Omental fat pad (tissue), 4 donors: ENCODE measurements at places on chromosomes 12 and 14. TPM values are rescaled to one million over a fixed set of nuclear protein-coding genes. Genes with fewer than 3 reads are reported as not detected.
A peak's percentile ranks its signal among the peaks of the same experiment; 100 is the strongest.

Gene SLC8A3
- total RNA-seq, result 0.79 TPM

Gene DNAH10
- 2.3 TPM for total RNA-seq

Gene CLEC14A
- total RNA-seq, result 32.5 TPM

Gene MUCL1
- total RNA-seq, result not detected

Gene LRCOL1
- not detected for total RNA-seq

Gene FOXN4
- not detected for total RNA-seq

GRCh38 chr12:26290565-26290964 lies 95.2 kb downstream of the SSPN start:
- DNase-seq, result no peak

GRCh38 chr14:51676549-51676948 lies 24.8 kb downstream of the FRMD6 start:
- no peak for DNase-seq

DNA sequence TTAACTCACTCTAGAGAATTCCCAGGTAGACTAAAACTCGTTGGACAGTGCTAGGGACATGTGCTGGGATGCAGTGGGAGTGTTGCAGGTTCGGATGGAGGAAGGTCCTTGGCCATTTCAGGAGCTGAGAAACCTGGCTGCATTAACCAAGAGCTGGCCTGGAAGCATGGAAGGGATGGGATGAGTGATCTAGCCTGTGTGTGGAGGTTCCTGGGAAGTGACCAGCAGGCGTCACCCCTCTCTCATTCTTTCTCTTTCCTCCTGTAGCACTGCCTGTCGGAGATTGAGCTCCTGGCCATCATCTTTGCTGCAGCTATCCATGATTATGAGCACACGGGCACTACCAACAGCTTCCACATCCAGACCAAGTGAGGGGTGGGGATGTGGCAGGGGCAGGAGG lies 15.6 kb downstream of the PPP1R1A start:
- DNase-seq, result no peak

DNA sequence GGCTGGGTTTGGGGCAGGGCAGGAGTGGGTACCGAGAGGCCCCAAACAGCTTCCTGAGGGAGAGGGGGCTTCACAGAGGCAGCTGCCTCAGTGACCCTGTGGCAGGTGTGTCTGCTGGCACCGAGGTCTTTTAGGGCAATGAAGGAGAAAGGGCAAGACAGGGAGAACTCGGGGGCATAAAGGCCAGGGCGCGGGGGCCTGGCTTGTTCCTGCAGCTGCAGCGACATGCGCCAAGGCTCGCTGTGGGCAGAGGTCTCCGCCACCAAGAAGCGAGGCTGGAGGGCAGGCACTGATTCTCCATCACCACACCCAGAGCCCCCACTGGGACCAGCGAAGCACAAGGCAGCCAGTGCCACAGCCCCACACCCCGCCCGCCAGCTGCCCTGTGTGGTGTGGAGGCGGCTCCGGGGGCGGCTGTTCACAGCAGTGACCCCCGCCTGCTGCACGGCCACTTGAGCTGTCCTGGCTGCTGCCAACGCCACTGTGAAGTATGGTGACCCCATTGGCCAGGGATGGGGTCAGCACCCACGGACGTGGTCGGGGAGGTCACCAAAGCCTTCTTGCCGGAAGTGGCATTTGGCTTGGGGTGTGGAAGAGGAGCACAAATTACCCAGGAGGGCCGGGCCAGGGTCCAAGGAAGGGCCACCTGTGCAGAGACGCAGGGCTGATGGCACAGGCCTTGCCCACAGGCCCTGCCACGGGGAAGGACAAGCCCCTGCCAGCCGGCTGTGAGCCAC lies 16.4 kb downstream of the BAG5 start:
- DNase-seq, result no peak

GRCh38 chr14:34496679-34497513 lies 34.9 kb upstream of the SPTSSA start:
- peak; percentile 31 for DNase-seq

DNA sequence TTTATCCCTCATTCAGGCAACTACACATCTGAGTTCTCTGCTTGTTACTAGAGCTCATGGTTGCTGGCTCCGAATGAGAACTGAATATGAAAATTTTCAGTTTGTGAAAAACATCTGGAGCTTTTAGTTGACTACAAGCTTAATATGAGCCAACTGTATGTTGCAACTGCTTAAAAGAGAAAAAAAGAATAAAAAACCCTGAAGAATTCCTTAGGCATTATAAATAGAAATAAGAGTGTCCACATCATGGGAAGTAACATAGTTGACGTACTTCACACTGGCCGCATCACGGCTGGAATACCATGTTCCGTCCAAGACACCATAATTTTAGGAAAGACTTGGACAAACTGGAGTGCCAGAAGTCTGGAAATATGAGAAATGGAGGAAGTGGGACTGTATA lies 57.9 kb downstream of the PDE3A start:
- no peak for DNase-seq

DNA sequence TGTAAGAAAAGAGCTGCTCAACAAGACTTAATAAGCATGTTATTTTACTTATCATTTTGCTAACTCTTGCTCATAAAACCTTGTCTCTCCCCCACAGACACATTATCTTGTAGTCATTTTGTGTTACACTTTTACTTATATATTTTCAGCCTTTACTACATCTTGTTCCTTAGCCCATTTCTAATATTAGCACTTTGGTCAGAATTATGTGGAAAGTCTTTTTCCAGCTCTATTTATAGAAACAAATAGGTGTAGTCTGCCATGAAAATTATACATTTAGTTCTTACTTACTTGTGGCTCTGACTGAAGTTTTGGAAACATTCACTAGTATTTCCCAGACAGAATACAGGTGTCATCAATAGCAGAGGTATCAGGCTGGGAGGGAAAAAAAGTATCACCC lies 76.1 kb downstream of the TMEM116 start:
- no peak for DNase-seq

GRCh38 chr12:109531411-109531810 lies 41.9 kb downstream of the MMAB start:
- DNase-seq, result no peak

- DNase-seq, result no peak
Observed at GRCh38 chr12:132139912-132140311, 4.2 kb downstream of the DDX51 start.

- no peak for DNase-seq
Observed at GRCh38 chr14:102510616-102511520, 1.3 kb upstream of the ANKRD9 start.

GRCh38 chr12:61871485-61871810 lies 388.8 kb upstream of the USP15 start:
- DNase-seq, result no peak

DNA sequence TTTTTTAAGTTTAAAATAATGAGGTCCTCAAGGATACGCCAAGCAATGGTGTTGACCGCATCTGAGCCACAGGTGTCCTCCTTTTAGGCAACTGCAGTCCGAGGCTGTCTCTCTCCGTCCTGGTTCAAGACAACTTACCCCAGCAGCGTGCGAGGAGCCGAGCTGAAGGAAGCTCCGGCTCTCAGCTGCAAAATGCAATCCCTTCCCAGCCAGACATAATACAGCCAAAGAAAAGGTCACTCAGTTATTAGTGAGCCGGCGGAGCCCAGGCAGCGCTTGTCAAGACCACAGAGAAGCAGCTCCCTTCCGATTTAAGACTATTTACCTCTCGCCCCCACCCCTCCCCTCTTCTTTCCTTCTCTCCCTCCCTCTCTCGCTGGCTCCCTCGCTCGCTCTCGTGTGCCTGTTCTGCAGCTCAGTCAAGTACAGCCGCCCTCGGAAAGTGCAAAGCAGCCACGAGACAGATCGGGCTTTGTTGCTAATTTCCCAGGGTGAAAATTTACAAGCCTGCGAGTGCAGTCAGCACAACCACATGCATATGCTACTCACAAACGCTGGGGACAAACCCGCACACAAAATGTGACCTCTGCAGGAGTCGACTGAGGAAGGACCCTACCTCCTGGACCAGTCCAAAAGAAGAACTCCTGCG lies 363 bp upstream of the LMO3 start:
- DNase-seq, result no peak

GRCh38 chr12:98803468-98804209 lies 158.5 kb downstream of the APAF1 start:
- DNase-seq, result no peak

DNA sequence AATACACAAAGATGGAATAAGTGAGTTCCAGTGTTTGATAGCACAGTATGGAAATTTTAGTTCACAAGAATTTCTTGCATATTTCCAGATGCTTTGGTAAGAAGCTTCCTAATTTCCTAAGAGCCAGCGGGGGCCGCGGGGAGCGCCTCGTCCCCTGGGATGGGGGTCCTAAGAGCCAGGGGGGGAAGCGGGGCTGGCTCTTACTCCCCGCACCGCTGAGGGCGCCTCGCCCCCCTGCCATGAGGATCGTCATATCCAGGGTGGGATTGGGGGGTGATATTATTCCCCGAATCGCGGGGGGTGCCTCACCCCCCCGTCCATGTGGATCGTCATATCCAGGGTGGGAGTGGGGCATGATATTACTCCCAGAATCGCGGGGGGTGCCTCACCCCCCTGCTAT lies 100.5 kb upstream of the GNG2 start:
- no peak for DNase-seq

- DNase-seq, result no peak
Observed at GRCh38 chr14:94132285-94132887, 3.0 kb upstream of the IFI27L2 start.

DNA sequence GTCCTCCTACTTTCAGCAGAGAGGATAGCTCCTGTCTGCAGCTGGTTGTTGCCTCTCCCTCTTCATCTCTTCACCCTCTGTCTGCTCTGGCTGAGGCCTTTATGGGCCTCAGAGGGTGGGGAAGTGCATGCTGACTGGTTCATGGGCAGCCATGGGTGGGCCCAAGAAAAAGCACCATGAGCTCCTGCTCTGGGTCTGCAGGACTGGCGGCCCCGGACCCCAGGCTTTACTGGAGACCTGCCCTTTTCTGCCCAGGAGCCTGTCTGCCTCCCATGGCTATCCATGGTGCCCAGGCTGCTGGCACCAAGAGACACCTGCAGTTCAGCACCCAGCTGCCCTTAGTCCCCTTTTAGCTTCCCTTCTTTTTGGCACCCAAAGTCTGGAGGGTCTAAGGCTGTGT lies 137.1 kb downstream of the PTPRR start:
- no peak for DNase-seq

DNA sequence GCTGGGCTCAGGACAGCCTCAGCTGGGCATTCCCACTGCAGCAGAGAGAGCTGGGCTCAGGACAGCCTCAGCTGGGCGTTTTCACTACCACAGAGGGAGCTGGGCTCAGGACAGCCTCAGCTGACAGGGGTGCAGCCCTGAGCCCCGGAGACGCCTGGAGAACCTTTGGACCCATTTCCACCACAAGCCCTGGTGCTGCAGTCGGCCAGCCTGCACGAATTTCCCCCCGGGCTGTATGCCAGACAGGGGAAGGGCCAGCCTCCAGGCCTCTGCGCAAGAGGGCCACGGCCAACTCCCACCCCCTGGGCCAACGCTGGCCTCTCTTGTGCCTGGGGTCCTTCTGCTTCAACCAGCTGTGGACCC lies 2.6 kb upstream of the C14orf180 start:
- no peak for DNase-seq

- no peak for DNase-seq
Observed at GRCh38 chr14:34676516-34677211, 37.7 kb downstream of the CFL2 start.

GRCh38 chr12:96401076-96401871 lies 1.0 kb upstream of the CDK17 start:
- no peak for DNase-seq

GRCh38 chr12:5015711-5016492 lies 27.8 kb upstream of the KCNA5 start:
- no peak for DNase-seq

DNA sequence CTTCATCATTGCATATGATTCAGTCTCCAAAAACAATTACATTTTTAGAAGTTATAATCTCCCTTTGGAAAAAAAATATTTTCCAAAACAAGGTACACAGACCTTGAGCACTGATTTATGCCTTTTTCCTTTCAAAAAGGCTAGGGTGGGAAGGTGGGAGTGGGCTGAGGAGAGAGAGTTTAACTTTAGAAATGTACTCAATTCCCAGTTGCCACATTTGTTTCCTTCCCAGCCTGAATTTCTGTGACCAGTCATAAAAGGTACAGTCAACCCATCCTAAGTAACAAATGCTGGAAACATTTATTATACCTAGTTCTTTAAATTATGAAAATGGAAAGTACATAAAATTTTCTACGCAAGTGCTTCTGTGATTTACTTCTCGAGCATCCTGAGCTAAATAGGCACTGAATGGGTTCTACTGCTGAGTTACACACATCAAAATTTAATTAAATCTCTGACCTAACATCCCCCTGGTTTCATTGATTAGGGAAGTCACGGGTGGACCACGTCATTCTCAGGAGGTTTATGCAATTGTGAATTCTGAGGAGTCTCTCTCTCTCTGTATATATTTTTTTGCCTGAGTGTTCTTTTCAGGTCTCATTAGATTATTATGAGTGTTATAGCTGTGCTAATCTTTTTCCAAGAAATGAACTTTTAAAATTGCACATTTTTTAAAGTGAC lies 371.8 kb downstream of the BTG1 start:
- no peak for DNase-seq

GRCh38 chr12:93831374-93831773 lies 154.2 kb downstream of the CRADD start:
- no peak for DNase-seq

DNA sequence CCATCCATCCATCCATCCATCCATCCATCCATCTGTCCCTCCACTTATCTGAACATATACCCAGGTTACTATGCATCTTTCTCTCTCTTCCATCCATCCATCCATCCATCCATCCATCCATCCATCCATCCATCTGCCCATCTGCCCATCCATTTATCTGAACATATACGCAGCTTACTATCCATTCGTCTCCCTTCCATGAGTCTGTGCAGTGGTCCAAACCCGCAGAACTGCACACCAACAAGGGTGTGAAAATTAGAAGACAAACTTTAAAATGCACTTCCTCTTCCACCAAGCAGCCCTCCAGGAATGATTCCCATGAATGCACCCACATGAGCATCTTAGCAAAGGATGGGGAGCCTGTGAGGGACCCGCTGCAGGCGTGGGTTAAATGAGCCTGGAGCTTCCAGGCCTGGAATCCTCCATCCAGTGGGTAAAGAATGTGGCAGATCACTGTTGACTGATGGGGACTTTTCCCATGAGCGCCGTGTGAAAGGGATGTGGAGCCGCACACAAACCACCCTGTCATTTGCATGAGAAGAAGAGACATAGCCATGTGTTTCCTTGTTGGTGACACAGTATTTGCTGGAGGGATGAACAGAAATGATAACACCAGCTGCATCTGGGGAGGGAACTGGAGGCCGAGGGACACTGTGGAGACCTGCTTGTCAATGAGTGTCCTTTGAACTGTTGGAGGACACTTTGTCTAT lies 376.6 kb downstream of the ADGRD1 start:
- no peak for DNase-seq
